DND-41 (cell line): ENCODE measurements at places on chromosomes 13 and 19.
A peak's percentile ranks its signal among the peaks of the same experiment; 100 is the strongest.

DNA sequence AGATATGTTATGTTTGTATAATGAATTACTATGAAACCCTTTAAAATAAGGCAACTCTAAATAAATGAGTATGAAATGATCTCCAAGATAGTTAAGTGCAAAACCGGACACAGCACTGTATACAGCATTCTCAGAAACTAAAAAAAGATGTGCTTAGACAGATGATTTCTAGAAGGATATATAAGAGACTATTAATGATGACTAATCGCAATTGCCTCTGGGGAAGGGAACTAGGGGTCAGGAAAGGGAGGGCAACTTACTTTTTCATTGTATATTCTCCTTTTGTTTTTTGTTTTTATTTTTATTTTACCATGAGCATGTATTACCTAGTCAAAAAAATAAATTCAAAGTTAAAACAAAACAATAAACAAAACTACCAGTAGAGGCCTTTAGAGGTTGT lies 12.8 kb downstream of the PEG3 start:
- no peak for DNase-seq

GRCh38 chr13:52615812-52616211 lies 26.4 kb upstream of the HNRNPA1L2 start:
- peak; percentile 13 for DNase-seq

DNA sequence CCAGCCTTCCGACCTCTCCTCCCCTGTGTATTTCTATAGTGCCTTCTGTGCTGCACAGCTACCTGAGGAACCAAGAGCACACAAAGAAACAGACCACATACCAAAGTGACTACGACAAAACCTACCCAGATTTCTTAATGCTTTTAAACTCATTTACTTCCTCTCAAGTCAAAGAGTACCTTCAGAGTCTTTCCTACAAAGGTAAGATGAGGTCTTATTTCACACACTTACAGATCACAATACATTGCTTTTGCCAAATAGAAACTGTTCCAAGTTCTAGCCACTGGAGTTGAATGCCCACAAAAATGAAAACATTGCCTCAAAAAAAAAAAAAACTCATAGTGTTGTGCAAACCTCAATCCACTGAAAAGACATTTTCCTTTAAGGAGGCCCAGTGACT lies 36.4 kb downstream of the TEX26 start:
- DNase-seq, result no peak

- no peak for DNase-seq
Measured at GRCh38 chr13:50629497-50629896, 214.0 kb downstream of the DLEU7 start.
